ENCODE measurements at places on chromosomes 5 and 9.

DNA sequence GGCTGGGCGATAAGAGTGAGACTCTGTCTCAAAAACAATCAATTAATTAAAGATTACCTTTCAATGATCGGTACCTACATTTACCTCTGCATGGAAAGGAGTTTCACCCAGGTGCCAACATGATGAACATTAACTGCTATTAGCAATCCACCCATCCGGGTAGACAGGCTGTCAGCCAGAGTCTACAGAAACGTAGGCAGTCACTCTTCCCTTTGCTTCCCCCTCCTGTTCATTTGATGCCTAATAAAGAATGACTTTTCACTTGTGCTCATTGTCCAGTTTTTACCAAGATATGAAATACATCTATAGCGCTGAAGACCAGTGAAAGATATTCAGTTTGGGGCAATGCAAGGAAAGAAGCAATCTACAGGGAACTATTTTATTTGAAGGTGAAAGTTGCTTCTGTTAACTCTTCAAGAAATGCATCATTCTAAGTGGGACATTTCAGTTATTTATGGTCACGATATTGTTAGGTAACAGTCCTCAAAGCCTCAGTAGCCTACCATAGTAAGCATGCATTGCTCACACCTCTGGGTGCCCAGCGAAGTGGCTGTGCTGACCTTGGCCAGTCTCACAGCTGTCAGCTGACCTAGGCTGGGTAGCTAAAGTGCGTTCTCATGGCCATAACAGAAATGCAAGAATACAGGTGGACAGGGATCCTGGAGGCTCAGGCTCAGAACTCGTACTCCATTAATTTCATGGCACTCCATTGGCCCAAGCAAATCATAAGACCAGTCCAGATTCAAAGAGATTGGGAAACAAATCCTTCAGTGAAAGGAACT, 87.2 kb upstream of the DMRT1 start:
- no peak for DNase-seq

DNA sequence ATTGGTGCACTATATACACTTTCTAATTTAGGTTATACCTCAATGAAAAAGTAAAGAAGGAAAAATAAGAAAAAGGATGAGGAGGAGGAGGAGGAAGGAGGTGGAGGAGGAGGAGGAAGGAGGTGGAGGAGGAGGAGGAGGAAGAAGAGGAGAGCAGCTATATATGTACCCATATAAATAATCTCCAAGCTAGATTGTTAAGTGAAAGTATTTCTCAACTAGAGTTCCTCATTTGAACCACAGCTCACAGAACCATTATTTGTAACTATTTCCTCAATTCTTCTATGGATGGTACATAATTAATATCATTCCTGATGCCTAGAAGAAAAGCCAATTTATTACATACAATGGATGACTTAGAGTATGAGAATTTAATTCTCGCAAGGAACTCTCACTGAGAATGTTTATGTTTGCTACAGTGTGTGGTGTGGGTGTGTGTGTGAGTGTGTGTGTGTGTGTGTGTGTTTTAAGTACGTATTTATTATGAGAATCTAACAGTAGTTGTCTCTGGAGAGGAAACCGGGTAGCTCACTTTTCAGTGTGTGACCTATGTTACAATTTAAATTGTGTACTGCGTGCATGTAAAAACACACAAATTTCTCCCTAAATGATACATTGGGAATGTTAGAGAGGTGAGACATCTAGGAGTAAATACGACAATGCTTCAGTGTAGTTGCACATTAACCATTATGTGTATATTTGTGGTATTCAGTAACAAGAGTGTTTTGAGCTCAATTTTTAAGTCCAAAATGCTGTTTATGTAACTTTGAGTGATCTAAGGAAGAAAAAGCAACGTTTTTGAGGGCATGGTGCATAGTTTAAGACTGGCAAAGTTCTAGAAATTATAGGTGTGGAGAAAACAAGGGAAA, 20.2 kb upstream of the NREP start:
- DNase-seq, result no peak

DNA sequence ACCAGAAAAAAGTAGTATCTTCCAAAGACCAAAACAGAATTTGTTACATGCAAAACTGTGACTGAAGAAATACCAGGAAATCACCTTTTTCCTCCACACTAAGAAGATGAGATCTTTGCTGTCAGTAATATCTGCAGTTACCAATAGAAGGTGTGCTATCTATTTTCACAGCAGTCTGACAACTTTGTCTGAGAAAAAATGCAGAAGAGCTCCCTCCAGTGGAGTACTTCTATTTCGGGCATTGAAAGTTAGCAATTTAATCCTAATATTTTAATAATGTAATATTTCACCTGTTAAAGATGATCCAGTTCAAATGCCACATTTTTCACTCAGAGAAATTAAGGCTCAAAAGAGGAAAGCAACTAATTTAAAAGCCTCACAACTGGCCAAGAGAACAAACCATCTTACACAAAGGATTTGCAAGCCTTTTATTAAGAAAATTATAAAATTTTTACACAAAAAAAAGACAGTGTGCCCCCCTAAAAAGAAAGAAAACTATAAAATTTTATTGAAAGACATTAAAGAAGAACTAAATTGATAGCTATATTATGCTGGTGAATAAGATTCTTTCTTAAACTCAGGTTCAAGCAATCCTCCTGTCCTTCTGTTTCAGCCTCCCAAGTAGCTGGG, 50.6 kb downstream of the DEPDC1B start:
- no peak for DNase-seq

DNA sequence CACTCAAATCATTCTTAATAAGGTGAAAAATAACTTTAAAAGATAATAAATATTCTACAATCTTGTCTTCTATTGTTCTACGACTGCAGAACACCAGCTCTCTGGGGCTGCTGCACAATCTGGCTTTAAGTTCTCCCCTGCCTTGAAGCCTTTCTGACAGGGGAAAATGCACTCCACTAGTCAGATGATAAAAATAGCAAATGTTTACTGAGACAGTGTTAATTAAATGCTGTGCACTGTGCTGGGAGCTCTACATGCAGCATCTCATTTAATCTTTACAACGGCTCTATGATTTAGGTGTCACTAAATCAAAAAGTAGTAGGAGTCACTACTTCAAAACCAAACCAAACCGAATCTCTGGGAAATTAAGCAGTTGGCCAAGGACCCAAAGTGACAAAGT, 132.7 kb downstream of the SLIT3 start:
- no peak for DNase-seq

DNA sequence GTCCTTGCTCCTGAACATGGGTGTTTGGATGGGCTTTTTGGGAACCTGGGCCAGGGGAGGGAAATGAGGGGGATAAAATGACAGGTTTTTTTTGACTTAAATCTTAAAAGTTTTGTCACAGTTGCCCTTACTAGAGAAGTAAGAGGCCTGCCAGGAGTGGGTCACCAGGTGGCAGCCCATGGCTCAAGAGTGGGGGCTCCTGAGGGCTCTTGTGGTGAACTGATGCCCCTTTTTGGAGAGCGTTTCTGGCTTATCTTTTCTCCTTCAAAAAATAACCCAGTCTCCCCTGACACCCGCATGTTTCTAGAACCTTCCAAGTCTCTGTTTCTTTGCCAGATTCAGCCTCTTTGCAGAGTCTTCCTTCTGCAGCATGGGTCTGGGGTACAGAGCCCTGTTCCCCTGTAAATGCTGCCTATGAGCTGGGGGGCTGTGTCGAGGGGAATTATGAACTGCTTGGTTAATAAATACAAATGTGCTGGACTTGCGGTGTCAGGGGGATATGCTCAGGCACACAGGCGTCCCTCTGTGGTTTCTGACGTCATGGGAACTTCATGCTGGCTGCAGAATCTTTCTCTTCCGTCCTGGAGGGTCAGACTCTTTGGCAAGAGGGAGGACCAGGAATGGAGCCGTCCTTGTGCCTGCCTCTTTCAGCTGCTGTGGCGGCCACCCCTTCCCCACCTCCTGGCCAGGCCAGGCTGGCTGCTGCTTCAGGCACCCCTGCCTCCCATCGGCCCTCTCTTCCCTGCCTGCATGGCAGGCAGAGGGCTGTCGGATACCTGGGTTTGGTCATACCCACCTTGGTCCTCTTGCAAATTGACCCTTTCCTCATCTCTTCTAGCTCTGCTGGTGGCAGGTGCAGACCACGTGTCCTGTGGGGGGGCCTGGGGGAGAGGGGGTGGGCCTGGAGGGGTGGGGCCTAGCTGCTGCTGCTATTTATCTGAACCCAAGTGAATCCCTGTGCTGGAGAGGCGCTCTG, 30.1 kb downstream of the PTPA start:
- peak; percentile 24 for DNase-seq

DNA sequence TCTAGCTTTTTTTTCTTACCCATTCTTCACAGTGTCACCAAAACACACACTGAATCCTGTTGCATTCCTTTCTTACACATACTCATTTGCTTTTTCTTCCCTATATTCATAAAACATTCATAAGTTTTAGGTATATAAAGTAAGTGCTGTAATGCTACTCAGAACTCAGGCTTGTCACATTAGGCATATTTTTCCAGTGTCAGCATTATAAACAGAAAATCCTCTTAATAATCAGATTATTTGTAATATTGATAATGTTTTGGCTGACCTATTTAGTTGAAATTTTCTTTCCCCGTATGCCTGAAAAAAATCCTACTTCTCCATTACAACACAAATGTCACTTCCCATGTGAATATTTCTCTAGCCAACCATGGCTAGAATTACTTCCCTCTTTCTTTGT, 743.0 kb upstream of the NUDT12 start:
- DNase-seq, result no peak

DNA sequence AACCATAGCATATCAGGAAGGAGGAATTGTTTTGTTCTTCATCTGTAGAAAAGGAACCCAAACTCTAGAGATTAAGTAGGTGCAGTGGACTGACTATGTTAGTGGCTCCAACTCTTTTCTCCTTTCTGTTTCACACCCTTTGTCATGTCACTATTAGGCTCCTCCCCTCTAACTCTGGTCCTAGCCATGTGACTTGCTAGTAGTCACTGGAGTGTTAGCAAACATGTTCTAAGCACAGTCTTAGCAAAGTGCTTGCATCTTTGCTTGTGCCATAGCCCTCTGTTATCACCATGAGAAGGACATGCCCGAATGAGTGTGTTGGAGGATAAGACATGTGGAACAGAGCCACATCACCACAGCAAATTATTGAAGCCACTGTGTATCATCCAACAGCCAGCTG, 55.4 kb upstream of the PPP3R2 start:
- no peak for DNase-seq

DNA sequence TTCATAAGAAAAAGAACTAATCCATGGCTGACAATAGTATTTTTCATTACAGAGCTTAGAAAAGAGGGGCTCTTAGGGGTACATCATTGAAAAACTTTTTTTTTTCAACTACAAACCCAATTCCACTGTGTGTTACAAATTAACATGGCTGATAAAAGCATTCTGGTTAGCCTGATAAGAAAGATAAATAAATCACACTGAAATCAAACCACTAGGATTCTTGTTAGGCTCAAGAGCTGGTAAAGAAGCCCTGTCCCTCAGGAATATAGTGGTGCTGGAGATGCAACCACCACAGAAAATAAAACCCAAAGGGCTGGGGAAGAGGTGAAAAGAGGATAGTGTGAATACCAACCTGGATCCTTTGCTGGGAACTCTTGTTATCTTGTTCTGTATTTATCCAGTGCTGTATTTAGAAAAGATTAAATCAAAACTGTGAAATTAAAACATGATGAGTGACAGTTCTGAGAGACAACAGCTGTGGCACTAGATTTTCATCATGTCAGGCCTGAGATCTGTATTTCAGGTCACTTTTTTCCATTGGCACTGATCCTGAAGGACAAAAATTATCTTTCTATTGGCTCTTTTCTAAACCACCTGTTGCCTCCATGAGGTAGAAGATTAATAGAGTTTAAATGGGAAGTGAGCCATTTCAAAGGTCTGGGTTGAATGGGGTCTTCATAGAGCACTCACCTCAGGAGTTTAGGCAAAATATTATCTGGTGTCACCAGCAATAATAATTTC, 118.6 kb downstream of the ARRDC3 start:
- no peak for DNase-seq

GRCh38 chr5:179336126-179336870, 9.0 kb downstream of the ADAMTS2 start:
- no peak for DNase-seq

DNA sequence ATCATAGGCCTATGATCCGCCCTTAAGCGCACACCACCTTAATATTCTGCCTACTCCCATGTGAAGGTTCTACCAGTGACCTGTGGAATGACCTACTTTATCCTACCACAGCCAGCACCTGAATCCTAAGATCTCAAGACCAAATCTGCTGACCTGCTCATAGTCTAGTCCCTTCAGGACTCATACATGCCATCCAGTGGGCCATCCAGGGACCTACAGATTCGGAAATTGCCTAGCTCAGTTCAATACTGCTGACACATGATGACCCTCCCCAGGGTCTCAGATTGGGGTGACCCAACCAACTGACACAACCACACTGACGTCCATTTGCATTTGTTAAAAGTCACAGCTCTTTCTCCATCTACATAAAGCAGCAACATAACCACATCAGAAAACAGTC, 443.8 kb upstream of the ST8SIA4 start:
- no peak for DNase-seq

- DNase-seq, result no peak
Measured at GRCh38 chr5:15384176-15384575, 115.8 kb upstream of the FBXL7 start.

- no peak for DNase-seq
Measured at GRCh38 chr9:274406-274805, 59.7 kb downstream of the DOCK8 start.

DNA sequence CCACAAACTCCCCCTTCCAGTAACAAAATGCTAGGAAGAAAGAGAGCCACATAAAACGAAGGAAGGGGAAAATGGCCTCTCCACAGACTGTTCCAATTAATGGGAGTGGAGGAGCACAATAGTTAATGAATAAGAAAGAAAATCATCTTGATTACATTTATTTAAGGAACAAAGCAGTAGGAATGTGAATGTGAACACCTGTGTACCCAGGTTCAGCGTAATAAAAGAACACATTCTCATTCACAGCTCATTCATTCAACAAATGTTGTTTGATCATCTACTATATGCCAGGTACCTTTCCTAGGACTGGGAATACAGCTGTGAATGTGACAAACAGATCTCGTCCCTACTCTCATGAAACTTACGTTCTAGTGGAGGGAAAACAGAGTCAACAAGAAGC, 35.7 kb downstream of the SIL1 start:
- no peak for DNase-seq

GRCh38 chr5:39118638-39119037, 44.4 kb upstream of the RICTOR start:
- no peak for DNase-seq

GRCh38 chr5:176535101-176535663, 2.0 kb downstream of the RNF44 start:
- DNase-seq, result no peak

- no peak for DNase-seq
Measured at GRCh38 chr9:79604921-79605562, 33.3 kb downstream of the TLE4 start.

GRCh38 chr9:121225240-121225639, 23.6 kb upstream of the RAB14 start:
- DNase-seq, result no peak

- no peak for DNase-seq
Measured at GRCh38 chr9:91214086-91214485, 147.6 kb downstream of the AUH start.

- DNase-seq, result no peak
Measured at GRCh38 chr5:164466033-164466432, 960.6 kb downstream of the MAT2B start.

- DNase-seq, result no peak
Measured at GRCh38 chr5:77325921-77326541, 115.6 kb downstream of the PDE8B start.

GRCh38 chr5:74673011-74673790, 11.8 kb upstream of the HEXB start:
- no peak for DNase-seq

- no peak for DNase-seq
Measured at GRCh38 chr9:23750808-23751207, 75.2 kb downstream of the ELAVL2 start.
